ENCODE measurements at places on chromosomes 5 and 9.
A peak's percentile ranks its signal among the peaks of the same experiment; 100 is the strongest.

- no peak for DNase-seq
Measured at GRCh38 chr5:56384186-56384585, 151.1 kb upstream of the ANKRD55 start.

GRCh38 chr9:114954956-114955582, 24.7 kb upstream of the TNFSF8 start:
- DNase-seq: no peak

DNA sequence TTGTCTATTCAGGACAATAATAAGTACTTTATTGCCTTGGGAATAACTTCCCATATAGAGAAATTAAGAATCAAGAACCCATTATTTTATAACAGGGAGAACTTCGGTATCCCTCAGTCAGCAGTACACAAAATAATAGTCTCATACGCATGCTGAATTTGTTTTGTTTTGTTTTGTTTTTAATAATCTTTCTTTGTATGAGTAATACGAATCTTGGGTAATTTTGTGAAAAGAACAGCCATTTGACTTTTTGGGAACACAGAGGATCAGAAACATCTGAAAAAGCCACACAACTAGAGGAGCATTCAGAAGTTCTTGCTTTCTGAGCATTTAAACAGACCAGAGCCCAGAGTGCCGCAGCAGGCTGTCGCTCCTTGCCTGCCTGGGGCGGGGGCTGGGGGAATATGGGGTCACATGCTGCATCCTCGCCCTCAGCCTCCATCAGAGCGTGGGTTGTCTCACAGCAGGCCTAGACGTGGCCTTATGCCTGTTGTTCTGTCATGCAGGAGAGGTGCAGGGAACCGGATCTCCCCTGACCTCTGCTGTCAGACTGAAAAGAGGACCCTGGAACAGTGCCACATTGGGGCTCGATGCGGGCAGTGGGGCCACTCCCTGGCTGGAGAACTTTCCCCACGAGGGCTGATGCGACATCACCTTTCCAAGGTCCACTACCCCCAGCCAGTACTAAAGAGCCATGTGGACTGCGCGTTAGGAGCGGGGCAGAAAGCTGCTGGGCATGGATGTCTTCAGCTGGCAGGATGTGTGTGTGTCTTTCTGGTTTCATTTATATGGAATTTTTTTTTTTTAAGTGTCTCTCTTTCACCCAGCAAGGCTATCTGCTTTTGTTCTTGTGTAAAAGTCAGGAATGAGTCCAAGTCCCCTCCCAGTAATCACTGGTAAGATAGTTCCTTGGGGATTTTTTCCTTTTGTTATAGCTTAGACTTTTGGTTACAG, 133.4 kb upstream of the OTULINL start:
- DNase-seq: no peak

- no peak for DNase-seq
Measured at GRCh38 chr5:43873791-43874190, 270.8 kb downstream of the NNT start.

GRCh38 chr5:149410721-149411432, 31.8 kb upstream of the IL17B start:
- DNase-seq: no peak

GRCh38 chr5:53874409-53874808, 314.0 kb downstream of the NDUFS4 start:
- DNase-seq: no peak

- DNase-seq: no peak
Measured at GRCh38 chr9:4009006-4009511, 290.8 kb downstream of the GLIS3 start.

GRCh38 chr9:17719053-17719452, 140.2 kb downstream of the SH3GL2 start:
- no peak for DNase-seq

- DNase-seq: peak; percentile 67
Measured at GRCh38 chr9:6757132-6757455, 679 bp upstream of the KDM4C start.

DNA sequence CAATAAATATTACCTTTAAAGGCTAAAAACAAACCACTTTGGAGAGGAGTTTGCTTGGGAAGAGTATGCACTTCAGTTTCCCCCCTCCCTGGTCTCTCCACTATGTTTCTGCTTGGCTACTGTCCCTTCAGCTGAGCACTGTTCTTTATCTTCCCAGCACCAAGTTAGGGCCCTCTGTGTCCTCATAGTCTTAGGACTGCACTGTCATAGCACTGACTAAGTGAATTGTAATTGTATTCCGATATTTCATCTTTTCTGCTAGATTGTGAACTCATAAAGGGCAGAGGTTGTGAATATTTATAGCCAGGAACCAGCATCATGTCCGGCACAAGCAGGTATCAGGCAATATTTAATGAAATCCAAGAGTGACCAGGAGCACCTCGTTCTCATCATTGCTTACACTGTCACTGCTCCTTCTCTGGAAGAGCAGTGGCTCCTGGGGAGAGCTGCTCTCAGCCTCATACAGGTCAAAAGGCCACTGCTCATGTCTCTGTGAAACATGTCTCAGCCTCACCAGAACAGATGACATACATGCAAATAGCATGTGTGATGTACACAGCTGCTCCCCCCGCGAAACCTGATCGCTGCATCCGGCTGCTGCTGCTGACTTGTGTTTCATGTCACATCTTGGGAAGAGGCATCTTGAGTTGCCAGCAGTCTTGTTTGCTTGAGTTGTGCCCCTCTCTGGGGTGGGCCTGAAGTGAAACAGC, 279.7 kb upstream of the MSX2 start:
- DNase-seq: no peak

GRCh38 chr9:98887918-98888510, 55.7 kb upstream of the COL15A1 start:
- no peak for DNase-seq

GRCh38 chr5:134432677-134433359, 21.1 kb upstream of the CDKN2AIPNL start:
- DNase-seq: no peak

DNA sequence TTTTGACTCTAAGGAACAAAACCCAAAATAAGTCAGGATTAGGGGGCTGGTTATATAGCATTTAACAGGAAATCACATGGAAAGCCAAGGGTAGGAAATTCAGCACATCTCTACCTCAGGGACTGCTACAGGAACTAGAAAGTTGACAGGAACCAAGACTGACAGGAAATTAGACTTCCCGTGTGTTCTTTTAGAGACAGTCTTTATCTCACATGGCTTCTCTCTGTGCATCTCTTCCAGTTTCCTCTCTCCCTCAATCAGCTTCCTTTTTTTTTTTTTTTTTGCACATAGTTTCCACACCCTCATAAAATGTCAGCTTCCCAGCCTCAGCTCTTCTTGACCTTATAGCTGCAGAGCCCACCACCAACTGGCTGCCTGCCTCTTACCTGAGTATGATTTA, 4.8 kb downstream of the RECK start:
- DNase-seq: no peak

DNA sequence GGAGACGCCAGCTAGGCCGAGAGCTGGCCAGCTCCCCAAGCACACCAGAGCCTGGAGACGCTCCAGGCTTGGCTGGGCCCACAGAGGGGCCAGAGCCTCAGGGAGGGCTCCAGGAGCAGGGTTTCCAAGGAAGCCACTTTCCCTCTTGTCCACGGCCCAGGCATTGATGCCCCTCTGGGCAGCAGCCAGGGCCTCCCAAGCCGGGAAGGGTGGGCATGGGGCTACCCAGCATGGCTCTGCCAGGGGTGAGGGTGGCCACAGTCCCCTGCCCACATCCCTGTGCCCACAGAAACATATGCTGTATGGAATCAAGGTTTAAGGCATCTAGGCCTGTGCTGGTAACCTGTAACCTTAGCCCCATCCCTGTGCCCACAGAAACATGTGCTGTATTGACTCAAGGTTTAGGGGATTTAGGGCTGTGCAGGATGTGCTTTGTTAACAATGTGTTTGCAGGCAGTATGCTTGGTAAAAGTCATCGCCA, 1.5 kb upstream of the DPP7 start:
- DNase-seq: no peak

DNA sequence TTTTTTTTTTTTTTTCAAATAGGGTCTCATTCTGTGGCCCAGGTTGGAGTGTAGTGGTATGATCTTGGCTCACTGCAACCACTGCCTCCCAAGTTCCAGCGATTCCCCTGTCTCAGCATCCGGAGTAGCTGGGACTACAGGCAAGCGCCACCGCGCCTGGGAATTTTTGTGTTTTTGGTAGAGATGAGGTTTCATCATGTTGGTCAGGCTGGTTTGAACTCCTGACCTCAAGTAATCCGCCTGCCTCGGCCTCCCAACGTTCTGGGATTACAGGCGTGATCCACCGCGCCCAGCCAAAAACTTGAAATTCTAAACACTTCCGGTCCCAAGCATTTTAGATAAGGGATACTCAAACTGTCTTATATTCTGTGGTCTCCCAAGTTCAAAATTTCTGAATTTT, 718.9 kb upstream of the MEF2C start:
- no peak for DNase-seq

GRCh38 chr5:111463311-111463710, 49.0 kb downstream of the STARD4 start:
- no peak for DNase-seq

DNA sequence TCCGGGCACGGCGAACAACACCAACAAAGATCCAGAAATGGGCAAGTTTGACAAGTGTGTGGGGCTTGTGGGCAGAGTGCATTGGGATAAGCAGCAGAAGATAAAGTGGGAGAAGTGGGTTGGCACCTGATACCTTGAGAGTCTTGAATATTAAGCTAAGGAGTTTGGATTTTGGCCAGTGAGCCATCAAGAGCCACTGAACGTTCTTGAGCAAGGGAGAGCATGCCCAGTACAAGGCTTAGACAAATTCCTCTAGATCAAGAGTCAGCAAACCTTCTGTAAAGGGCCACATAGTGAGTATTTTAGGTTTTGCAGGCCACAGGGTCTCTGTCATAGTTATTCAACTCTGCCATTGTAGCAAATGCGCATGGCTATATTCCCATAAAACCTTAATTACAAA, 26.6 kb upstream of the TRMT10B start:
- DNase-seq: no peak

- DNase-seq: no peak
Measured at GRCh38 chr5:65012301-65012892, 243.7 kb downstream of the CWC27 start.

- no peak for DNase-seq
Measured at GRCh38 chr5:145847499-145848497, 12.7 kb upstream of the PRELID2 start.

DNA sequence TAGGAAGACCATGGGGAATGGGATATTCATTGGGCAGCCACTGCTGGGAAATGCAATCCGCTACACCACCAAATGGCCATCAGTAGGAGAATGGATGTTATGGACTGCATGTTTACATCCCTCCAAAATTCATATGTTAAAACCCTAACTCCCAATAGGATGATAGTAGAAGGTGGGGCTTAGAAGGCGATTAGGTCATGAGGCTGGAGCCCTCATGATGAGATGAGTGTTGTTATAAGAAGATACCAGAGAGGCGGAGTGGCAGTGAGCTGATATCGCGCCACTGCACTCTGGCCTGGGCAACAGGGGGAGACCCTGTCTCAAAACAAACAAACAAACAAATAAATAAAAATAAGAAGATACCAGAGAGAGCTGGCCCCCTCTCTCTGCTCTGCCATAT, 16.1 kb upstream of the GTF3C5 start:
- no peak for DNase-seq

DNA sequence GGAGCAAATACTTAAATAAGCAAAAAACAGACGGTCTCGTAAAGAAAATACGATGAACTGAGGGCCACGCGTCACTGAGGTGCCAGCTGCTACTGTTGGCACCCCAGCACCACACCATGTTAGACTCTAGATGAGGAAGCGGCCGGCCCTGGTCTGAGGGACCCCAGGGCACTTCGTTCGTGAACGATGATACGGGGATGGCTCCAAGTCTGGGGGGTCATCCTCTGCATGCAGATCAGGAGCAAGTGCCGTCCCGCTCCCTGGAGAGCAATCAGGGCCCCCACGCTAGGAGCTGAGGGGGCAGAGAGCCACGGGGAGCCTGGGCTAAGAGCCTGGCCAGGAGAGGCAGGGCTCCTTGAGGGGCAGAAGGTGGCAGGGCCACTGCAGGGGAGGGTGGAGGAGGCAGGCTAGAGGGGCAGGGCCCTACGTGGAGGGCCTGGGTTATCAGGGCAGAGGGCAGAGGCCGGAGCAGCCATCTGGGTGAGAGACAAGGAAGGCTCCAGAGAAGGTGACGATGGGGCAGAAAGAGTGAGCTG, 24.1 kb downstream of the SARDH start:
- no peak for DNase-seq

DNA sequence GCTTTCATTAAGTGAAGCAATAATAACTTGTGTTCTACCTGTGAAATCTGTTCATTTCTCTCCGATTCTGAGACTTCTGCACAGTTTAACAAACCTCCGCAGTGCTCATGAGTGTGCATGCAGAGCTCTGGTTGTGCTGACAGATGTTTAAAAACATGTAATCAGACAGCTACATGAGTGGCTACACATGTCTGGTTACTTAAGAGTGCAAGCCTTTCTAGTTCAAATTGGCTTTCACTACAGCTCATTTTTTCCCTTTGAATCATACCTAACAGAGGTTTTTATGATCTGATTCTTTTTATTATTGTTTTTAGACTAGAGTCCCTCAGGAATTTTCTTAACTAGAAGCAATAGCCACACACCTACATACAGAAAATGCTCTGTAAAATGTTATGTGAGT, 310.2 kb downstream of the ARRDC3 start:
- no peak for DNase-seq

DNA sequence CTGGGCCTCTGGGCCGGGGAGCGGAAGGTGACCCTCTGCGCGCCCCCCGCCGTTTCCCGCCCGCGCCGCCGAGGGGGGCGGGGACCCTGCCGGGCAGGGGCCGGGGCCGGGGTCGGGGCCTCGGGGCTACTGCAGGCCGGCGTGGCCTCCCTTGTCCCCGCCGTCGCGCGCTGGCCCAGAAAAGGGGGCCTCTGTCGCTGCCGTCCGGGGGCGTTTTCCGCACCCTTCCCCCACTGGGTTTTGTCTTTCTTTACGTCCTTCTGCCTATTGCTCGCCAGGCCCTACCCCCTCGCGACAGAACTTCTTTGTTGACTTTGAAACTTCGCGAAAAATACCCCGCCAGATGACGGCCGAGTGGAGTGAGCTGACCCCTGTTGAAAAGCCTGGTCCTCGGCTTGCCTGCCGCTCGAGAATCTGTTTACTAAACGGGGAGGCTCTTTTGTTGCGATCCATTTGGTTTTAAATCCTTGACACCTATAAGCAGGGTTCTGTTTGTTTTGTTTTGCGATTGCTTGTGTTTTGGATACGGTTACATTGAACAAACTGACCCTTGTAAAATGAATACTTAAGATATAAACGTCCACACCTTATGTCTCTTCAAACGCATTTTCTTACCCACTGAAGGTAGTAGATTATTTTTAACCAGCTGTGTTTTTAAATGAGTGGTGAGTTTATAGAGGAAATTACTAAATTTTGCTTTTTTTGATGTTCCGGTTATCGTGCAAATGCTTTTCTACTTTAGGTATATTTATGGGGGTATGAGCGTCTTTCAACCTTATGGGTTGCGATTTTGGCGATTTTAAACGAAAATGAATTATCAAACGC, 765 bp downstream of the MARCHF6 start:
- DNase-seq: peak; percentile 37

DNA sequence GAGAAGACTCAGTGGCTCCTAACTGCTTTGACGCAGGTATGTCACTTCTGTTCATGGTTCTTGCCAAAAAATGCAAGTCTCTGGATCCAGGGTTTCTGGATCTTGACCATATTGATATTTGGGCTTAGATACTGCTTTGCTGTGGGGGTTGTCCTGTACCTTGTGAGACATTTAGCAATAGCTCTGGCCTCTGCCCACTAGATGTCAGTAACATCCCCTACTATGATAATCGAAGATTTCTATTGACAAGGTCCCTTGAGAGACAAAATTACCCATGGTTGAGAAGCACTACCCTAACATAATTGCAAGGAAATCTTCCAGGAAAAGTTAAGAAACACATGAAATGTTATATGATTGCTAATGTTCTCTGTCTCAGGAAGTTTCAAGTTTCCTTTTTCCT, 285.4 kb downstream of the TMEM232 start:
- no peak for DNase-seq

Data from activated T-helper 1 cell treated with anti-CD3 and anti-CD28 coated beads, Interleukin-12 subunit alpha, Interleukin-12 subunit beta, Interleukin-2, Interleukin-4 antibody, amounts not matched to agents 30 ng/mL and 10 ng/mL and 1 ng/mL, durations not matched to agents 14 hours and 24 hours and 36 hours (primary cell).